ENCODE measurements at places on chromosomes 4 and X.
A peak's percentile ranks its signal among the peaks of the same experiment; 100 is the strongest.

- H3K27me3 ChIP-seq = no peaks in the 10 kb centered on the region
- DNase-seq = no peak
- no peak overlapping the region for H3K27ac ChIP-seq
- no peaks in the 10 kb centered on the region for H3K36me3 ChIP-seq
- no peak overlapping the region for H3K4me3 ChIP-seq
Observed at GRCh38 chr4:32163125-32163524, 1443.0 kb downstream of the PCDH7 start.

- peak overlapping the region; percentile 85 for H3K27ac ChIP-seq
- H3K4me1 ChIP-seq = peaks cover 36% of the 10 kb centered on the region
Observed at GRCh38 chr4:23882976-23883531, 6.8 kb downstream of the PPARGC1A start.

GRCh38 chrX:107541244-107541643 lies 87.1 kb upstream of the PRPS1 start:
- no peak overlapping the region for H3K4me3 ChIP-seq
- H3K27ac ChIP-seq = no peak overlapping the region
- no peak for DNase-seq

- no peak for DNase-seq
- H3K4me3 ChIP-seq = no peak overlapping the region
- peak overlapping the region; percentile 13 for H3K27ac ChIP-seq
- H3K4me1 ChIP-seq = peaks cover 8% of the 10 kb centered on the region
Observed at GRCh38 chrX:9278475-9279233, 186.2 kb upstream of the TBL1X start.

DNA sequence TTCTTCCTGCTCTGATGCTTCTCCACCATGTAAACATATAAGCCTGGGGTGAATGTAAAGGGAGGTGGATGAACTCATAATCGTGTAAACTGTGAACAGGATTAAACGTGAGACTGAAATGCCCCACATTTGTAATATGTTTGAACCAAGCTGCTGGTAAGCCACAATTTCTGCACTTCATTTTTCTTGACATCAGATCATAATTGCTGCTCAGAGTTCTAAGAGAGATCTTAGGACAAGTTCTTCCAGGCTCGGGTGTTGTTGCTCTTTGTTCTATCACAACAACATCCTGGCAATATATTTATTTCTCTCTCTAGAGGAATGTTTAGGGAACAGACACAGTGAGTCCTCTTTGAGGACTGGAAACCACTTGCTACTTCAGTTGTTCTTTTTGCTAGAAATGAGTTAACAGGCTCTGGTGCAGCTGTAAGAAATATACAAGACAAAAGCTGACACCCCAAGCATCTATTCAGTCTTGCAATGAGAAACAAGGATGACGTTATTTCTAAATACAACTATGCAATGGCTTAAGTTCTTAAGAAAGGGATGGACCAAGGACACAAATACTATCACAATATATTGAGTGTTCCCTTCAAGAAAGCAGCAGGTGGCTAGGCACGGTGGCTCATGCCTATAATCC lies 59.6 kb downstream of the LNX1 start:
- H3K27me3 ChIP-seq = no peaks in the 10 kb centered on the region
- peak overlapping the region; percentile 71 for H3K27ac ChIP-seq
- no peak overlapping the region for H3K4me3 ChIP-seq
- DNase-seq = no peak
- no peaks in the 10 kb centered on the region for H3K36me3 ChIP-seq

- peaks cover 33% of the 10 kb centered on the region for H3K4me1 ChIP-seq
- no peak overlapping the region for H3K27ac ChIP-seq
- no peak for DNase-seq
- no peaks in the 10 kb centered on the region for H3K36me3 ChIP-seq
Observed at GRCh38 chr4:25446611-25447010, 69.5 kb downstream of the ANAPC4 start.

DNA sequence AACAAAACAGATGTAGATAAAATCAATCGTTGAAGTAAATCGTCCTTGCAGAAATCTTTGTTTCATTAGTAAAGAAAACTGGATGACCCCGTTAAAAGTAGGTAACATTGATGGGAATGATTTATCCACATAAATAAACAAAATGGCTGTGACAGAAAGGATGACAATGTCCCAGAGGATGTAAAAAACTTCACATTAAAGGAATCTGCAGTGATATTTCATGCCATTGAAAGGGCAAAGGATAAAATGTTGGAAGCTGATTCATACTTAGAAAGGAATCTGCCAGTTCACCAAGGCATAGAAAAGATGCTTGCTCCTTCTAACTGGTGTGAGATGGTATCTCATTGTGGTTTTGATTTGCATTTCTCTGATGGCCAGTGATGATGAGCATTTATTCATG lies 24.2 kb upstream of the EPGN start:
- peaks cover 13% of the 10 kb centered on the region for H3K4me1 ChIP-seq
- H3K27ac ChIP-seq = no peak overlapping the region
- H3K36me3 ChIP-seq = no peaks in the 10 kb centered on the region
- H3K4me3 ChIP-seq = no peak overlapping the region
- DNase-seq = no peak
- no peaks in the 10 kb centered on the region for H3K27me3 ChIP-seq

GRCh38 chr4:71609167-71609566 lies 174.7 kb downstream of the GC start:
- peaks cover 6% of the 10 kb centered on the region for H3K36me3 ChIP-seq
- peak overlapping the region; percentile 1 for H3K4me3 ChIP-seq
- no peak for DNase-seq

DNA sequence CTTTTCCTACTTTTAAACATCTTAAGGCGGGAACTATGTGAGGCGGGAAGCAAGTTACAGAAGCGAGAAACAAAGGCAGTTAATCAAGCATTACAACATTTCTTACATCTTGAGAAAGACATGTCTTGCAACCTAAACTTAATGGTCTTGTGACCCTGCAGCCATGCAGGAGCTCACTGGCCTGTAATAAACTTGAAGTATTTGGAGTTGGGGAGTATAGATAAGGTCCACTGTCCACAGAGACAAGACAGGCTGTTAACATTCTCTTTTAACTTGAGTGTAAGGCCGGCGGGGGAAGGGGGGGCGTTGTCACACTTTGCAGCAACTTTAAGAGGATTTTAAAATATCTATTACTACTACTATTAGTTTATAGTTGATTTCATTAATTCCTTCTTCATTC lies 10.3 kb upstream of the UGT8 start:
- DNase-seq = no peak
- H3K27ac ChIP-seq = no peak overlapping the region
- no peaks in the 10 kb centered on the region for H3K36me3 ChIP-seq
- H3K4me1 ChIP-seq = no peaks in the 10 kb centered on the region
- peaks cover 44% of the 10 kb centered on the region for H3K27me3 ChIP-seq

DNA sequence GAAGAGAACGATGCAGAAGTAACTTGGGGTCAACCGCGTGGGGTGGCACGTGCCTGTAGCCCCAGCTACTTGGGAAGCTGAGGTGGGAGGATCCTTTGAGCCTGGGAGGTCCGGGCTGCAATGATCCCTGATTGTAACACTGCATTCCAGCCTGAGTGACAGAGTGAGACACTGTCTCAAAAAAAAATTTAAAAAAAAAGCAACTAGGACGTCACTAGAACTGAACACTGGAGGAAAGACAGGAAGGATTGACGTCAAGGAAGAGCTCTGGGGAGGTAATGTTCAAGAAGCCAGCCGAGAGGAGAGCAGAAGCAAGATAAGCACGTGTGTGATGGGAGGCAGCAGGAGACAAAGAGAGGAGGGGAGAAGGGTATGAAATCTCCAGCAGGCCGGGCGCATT lies 28.7 kb downstream of the S100G start:
- H3K27me3 ChIP-seq = no peaks in the 10 kb centered on the region
- DNase-seq = no peak
- no peak overlapping the region for H3K4me3 ChIP-seq
- no peaks in the 10 kb centered on the region for H3K4me1 ChIP-seq
- peaks cover 31% of the 10 kb centered on the region for H3K36me3 ChIP-seq

DNA sequence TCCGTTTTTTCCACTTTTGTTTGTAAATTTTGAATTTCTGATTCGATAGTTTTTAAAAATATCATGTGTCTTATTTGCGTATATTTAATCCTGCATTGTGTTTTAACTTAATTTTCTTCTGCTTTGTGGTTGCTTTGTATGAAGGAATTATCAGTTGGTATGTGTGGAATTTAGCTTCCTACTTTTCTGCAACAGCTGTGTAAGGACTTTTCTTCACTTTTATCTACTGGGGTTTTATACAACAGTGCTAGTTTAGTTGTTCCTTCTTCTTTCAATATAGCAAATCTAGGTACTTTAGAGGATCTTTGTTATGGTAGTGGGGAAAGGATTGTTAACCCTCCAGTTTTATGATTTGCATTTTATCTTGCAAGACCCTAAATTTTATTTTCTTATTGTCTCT lies 410.3 kb downstream of the CCSER1 start:
- H3K4me3 ChIP-seq = no peak overlapping the region
- DNase-seq = no peak
- H3K27ac ChIP-seq = no peak overlapping the region
- no peaks in the 10 kb centered on the region for H3K4me1 ChIP-seq

DNA sequence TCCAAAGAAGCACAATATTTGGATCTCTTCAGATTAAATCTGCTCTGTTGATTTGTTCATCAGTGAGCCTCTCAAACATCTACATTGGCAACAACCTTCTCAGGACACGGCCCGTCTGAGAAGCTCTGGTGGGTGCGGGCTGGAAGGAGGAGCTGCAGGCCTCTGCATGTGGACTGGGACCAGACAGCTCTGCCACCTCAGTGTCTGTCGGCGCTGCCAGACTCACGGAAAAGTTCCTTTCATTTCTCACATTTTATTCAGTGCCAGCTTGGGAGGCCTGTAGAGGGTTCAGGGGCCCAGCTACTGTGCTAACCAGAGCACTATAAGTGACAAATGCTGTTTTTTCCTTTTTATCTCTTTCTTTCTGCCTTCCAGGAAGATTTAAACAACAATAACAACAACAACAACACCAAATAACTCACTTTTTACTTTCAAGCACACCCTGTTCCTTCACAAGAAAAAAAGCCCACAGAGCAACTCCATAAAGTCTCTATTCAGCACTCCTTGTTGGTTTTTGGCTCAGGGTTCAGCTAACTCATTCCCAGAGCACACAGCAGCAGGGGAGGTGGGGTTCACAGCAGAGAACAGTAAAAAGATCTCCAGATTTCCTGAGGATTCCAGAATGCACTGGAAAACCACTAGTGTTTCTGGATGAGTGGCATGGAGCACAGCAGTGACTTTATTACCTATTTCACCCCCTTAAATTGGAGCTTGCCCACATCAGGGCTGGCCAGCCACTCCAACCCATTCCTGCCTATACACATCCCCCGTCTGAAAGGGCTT lies 23.2 kb upstream of the HOPX start:
- peak overlapping the region; percentile 60 for H3K27ac ChIP-seq
- DNase-seq = no peak
- H3K4me1 ChIP-seq = peaks cover 24% of the 10 kb centered on the region
- H3K36me3 ChIP-seq = no peaks in the 10 kb centered on the region
- H3K27me3 ChIP-seq = peaks cover 9% of the 10 kb centered on the region
- H3K4me3 ChIP-seq = no peak overlapping the region

DNA sequence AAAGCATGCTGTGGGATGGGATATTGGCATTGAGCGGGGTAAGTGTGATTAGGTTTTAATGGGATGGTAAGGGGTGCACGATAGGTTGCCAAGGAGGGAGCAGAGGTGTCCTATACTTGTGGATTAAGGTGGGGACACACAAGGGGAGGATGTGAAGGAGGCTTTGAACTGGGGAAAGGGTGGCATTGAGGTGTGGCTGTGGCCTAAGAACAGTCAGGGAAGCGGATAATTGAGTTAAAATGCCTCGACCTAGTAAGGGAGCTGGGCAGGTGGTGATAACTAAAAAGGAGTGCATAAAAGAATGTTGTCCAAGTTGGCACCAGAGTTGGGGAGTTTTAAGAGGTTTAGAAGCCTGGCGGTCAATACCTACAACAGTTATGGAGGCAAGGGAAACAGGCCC lies 17.5 kb downstream of the KLKB1 start:
- H3K36me3 ChIP-seq = peaks cover 6% of the 10 kb centered on the region
- no peak for DNase-seq
- H3K27me3 ChIP-seq = no peaks in the 10 kb centered on the region
- H3K4me3 ChIP-seq = no peak overlapping the region
- no peak overlapping the region for H3K27ac ChIP-seq
- H3K4me1 ChIP-seq = no peaks in the 10 kb centered on the region

DNA sequence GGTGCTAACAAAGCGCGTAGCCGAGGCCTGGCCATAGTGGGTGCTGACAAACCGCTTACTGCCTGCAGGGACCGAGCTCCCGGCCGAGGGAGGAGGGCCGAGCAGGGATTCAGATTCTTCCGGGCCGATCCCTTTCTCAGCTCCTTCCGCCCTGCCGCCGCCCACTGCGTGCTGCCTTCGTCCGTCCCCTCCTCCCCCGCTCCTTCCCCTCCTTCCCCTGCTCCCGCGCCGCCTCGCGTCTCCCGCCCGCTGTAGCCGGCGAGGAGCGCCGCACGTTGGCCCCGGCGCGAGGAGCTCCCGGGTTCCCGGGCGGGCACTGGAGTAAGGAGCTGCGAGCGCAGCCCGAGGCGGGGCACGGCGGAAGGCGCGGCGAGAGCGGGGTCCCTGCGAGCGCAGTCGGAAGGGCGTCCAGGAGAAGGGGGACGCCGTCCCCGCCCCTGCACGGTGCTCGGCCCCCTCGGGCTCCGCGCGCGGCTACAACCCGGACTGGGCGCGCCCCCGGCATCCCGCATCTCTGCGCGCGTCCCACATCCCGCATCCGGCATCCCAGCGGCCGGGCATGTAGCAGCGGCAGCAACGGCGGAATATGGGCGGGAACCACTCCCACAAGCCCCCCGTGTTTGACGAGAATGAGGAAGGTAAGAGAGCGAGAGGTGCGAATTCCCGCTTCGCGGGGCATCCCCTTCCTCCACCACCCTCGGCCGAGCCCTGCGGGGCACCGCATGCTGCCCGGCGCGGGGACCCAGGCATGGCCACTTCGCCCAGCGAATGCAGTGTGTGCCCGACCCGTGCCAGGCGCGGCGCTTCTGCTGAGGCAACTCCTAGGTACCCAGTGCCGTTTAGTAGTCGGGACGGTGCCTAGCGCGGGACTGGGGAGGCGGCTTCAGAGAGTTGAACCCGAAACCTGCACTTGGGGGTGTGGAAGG lies at the start of gene STK32B:
TSS of gene STK32B (plus strand) at position 203 of the 926 bp plus-strand sequence.
- DNase-seq = peak; percentile 90
- peak within 1 kb of the TSS; percentile 80 for H3K4me3 ChIP-seq
- H3K4me1 ChIP-seq = peaks cover 24% of the 10 kb centered on the region
- no peaks in the 10 kb centered on the region for H3K27me3 ChIP-seq

DNA sequence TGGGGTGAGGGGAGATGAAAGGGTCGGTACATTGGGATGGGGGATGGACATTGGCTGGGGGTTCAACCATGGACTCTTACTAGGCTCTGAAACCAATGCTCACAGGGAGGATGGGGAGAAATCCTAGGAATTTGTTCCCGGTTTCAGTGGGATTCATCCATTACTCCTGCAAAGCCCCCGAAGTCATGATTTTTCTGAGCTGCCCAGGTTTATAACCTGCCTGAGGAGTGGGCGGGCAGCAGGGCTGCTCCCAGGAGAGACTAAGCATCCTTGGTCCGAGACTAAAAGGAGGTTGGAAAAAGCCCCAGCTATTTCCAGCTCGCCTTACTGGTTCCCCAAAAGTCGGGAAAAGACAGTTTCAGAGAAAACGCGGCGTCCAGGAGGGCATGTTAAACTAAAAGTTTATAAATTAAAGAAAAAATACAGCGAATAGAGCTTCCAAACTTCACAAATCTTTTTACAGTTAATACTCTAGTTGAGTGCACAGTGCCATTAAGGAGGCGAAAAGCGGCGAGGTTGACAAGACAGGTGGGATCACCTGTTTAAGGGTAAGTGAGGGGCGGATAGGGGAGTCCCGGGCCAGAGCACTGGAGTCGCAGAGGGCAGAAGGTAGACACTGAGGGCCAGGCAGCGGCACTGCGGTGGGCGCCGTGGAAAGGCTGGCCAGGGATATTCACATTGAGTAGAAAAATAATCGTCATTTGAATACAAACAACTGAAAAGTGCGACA lies 3.7 kb downstream of the NKX3-2 start:
- DNase-seq = no peak
- H3K27me3 ChIP-seq = peaks cover 46% of the 10 kb centered on the region
- H3K36me3 ChIP-seq = peaks cover 2% of the 10 kb centered on the region
- H3K4me1 ChIP-seq = peaks cover 18% of the 10 kb centered on the region
- H3K4me3 ChIP-seq = no peak overlapping the region
